ENCODE measurements at places on chromosomes 11 and 22.

DNA sequence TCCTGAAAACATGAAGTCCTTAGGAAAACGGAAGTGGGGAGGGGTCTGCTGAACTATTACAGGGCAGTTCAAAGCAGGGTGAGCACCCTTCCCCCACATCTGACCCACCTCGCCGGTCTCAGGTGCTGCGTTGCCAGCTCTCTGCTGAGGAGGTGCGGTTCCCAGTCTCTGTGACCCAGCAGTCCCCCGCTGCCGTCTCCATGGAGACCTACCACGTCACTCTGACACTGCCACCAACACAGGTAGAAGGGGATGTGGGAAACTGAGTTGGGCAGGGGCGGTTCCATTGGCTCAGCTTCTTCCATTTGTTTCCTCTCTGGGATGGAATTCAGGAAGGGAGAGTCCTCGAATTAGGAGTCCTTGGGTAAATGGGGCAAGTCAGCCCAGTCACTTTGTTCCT lies 3.3 kb downstream of the C2CD2L start:
- no peak for DNase-seq

- no peak for DNase-seq
These were observed 51.8 kb downstream of the FDX1 start for GRCh38 chr11:110481523-110481922.

GRCh38 chr11:122853971-122854446 lies 15.7 kb downstream of the CRTAM start:
- DNase-seq: peak; percentile 14

- DNase-seq: no peak
These were observed 29.8 kb downstream of the ARHGAP42 start for GRCh38 chr11:100716838-100717237.

- no peak for DNase-seq
These were observed 16.3 kb downstream of the GRAP2 start for GRCh38 chr22:39917197-39917643.

GRCh38 chr11:76307396-76307795 lies 73.5 kb downstream of the THAP12 start:
- DNase-seq: no peak

DNA sequence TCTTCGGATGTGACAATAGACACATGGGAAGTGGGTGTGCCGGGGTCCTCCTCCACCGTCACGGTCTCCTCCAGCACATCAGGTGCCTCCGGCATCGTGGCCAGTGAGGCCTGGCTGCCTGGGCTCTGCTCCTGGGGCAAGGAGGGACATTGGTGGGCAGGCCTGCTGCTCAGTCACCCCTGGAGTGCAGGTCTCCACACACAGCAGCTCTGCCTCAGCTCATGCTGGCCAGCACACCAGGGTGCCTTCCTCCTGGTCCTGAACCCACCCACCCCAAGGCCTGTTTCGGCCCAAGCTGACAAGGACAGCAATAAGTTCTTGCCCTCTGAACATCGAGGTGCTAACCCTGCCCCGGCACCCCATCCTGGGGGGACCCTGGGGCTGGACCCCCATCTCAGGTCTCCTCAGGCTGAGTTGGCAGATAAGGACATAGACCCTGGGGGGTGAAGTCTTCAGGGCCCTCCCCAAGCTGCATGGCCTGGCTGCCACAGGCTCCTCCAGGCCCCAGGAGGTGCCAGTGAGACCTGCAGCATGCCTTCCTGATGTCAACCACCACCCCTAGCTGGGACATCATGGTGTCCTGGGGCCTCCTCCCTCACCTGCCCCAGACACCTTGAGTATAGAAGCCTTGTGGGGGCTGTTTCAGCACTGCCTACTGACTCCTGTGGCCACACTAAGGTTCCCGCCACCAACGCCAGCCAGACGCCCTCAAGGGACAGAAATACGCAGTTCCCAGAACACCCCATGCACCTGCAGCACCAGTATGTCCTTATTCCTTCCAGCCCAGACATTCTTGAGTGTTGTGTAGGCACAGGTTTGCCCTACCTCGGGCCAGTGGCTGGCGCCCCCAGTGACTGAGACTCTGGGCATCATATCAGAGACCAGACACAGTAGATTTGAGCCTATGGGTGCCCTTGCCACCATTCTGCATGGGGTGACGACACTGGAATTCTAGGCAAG lies 34.4 kb downstream of the ARVCF start:
- DNase-seq: no peak

DNA sequence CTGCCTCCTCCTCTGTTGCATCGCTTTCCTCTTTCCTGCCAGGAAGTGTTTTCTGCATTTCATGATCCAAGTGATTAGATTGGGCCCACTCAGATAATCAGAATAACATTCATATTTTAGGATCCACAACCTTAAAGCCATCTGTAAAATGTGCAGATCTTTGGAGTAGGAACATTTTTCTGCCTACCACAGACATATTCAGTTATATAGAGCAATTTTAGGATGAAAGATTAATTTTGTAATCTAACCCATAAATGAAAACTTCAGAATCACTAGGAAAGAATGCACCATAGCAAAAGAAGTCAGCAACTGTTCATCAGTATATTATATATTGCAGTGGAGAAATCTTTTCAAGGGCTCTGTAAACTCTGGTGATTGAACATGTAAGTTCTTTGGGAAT lies 659.9 kb upstream of the LUZP2 start:
- no peak for DNase-seq

GRCh38 chr11:62081378-62082291 lies 42.2 kb upstream of the INCENP start:
- peak; percentile 83 for DNase-seq

DNA sequence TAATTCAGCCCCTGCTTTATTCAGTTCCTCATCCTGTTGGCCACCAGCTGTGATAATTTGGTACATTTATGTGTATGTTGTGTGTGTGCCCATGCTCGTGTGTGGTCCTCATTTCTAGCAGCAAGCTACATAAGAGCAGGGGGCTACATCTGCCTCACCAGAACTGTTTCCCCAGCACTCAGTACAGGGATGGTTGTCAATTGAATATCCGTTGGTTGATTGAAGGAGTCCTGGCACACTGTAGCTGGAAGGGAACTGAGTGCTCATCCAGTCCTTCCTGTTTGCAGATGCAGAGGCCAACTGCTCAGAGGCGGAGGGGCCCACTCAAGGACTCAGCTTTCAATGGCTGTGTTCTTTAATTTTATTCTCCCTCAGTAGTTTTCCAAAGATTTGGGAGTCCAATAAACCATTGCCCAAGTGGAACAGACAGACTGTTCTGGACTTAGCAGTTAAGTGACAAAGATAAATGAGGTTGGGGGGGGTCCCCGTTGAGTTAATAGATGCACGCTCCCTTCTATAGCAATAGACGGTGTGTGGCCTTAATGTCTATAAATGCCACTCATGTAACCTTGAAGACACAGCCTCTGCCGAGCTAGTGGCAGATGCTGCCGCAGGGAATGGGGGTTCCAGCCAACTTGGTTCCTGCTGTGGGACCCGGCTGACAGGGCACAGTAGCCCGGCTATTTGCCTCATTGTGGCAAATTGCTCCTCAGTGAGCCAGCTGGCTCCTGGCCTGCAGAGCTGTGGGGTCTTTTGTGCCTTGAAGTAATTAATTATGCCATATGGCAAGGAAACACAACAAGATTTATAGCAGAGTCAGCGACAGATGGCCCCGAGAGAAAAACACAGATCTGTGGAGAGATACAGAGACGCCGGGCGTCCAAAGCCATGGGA lies 71.4 kb upstream of the GRK3 start:
- DNase-seq: no peak

GRCh38 chr11:910589-911030 lies at the start of gene CHID1:
Gene CHID1 (minus strand): TSS chr11:910810. CDS start chr11:904816, 5,994 bp downstream.
- DNase-seq: peak; percentile 69

DNA sequence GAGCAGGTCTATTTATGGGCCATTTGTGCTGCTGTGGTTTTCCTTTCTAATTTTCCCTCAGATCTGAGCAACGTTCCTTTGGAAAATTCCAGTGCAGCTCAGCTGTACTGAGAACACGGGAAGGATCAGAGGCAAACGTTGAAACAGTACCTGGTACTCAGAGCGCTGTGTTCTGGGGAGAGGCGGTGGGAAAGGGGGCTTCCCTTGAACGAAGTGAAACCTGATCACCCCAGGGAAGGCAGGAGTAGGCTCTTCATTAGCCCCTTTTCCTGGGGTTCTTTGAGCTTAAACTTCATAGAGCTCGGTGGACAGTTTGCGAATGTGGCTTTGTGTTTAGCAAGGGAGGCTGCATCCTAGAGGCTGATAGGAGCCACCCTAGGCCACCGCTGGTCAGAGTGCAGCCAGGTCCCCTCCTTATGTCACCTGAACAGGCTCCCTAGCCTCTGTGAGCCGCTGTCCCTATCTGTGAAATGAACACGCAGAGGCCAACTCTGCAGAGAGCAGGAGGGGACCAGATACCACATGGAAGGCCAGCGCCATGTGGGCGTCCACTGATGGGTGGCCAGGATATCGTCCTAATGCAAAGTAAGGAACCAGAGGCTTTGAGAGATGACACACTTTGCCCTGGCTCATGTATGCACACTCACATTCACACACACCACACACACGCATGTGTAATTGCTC lies 1464.8 kb downstream of the BRD1 start:
- DNase-seq: no peak

DNA sequence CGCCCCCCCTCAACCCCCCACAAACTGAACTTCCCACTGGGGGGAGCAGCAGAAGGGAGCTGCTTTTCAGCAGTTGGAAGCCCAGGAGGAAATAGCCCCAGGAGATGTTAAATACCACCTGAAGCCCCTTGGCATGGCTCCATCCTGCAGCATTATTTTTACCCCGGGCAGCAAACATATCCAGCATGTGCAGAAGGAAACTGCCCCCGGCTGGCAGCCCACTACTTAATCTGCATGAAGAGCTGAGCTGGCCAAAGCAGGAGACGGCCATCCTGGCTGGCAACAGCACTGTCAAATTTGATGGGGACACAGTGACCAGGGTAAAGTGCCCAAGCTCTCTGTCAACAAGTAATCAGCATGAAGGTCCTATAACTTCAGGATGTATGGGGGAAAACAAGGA lies 32.0 kb downstream of the BUD13 start:
- no peak for DNase-seq

- no peak for DNase-seq
These were observed 28.8 kb upstream of the CHORDC1 start for GRCh38 chr11:90251599-90251998.

DNA sequence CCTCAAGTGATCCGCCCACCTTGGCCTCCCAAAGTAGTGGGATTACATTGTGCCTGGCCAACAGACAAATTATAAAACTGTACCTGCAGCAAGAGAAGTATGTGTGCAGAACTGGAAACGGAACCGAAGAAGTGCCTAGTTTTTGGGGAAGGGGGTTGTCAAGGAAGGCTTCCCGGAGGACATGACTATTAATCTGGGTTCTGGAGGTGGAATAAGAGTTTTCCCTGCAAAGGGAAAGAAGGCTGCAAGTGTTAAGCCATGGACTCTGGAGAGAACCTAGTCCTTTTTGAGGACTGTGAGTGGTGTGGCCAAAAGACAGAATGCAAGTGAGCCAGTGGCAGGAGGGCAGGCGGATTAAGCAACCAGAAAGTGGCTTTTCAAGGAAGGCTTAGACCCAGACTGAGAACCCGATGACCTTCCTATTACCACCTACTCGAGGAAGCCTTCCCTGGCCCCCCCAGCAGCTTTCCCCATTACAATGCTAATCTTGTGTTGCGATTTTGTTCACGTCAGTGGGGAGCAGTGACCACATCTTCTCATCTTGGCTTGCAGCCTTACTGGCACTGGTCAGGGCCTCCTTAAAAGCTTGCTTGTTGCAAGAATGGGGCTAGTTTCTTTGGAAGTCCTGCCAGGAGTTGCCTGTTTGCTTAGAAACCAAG lies 5.7 kb upstream of the SEPTIN3 start:
- DNase-seq: no peak

DNA sequence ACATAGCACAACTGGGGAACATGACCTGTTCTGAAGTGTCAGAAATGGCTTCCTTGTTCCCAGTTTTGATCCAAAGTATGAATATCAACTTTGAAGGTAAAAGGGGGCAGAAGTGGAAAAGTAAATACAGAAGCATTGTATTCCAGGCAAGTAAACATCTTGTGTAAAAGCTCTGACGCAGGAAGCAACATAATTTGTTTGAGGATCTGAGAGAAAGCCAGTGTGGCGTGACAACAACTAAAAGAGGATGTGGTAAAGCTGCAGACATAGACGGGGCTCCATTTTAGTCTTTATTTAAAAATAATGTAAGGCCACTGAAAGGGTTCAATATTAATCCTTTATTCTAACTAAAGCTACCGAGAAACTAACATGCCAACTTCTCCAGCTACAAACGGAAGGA lies 310.2 kb downstream of the DLG2 start:
- no peak for DNase-seq

- DNase-seq: no peak
These were observed 374.6 kb upstream of the B3GAT1 start for GRCh38 chr11:134786636-134787035.

- no peak for DNase-seq
These were observed 2.4 kb upstream of the OR10V1 start for GRCh38 chr11:59716051-59716450.

DNA sequence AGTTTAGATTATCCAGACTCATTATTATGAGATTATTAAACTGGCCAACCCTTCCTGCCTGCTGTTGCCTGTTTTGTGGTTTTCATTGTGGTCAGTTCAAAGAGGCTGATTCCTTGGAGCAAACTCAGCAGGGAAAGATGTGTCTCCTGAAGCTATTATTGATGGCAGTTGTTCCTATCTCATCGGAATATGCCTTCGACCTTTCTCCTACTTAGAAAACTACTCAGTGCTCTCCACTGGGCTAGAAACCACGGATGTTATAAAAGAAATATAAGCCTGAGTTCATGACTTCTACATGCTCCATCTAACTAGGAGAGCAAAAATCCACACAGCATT lies 80.2 kb upstream of the NAV2 start:
- no peak for DNase-seq

GRCh38 chr11:74992852-74993251 lies 4.1 kb downstream of the NEU3 start:
- no peak for DNase-seq

- DNase-seq: no peak
These were observed 415.1 kb downstream of the SOX6 start for GRCh38 chr11:15941206-15941770.

GRCh38 chr11:36635066-36635862 lies 37.2 kb upstream of the RAG2 start:
- DNase-seq: no peak

GRCh38 chr22:37515901-37516300 lies 3.3 kb downstream of the CARD10 start:
- DNase-seq: no peak

- no peak for DNase-seq
These were observed 40.0 kb downstream of the DUSP8 start for GRCh38 chr11:1532014-1532586.

Data from activated CD4-positive, alpha-beta T cell treated with anti-CD3 and anti-CD28 coated beads, Interleukin-2, amount 50 U/mL, for 4 hours (primary cell).